Stimulated activated naive CD4-positive, alpha-beta T cell (primary cell): ENCODE measurements at places on chromosomes 6 and 20.
A peak's percentile ranks its signal among the peaks of the same experiment; 100 is the strongest.

GRCh38 chr20:1524004-1524403, 32.8 kb upstream of the SIRPB2 start:
- no peak for DNase-seq

DNA sequence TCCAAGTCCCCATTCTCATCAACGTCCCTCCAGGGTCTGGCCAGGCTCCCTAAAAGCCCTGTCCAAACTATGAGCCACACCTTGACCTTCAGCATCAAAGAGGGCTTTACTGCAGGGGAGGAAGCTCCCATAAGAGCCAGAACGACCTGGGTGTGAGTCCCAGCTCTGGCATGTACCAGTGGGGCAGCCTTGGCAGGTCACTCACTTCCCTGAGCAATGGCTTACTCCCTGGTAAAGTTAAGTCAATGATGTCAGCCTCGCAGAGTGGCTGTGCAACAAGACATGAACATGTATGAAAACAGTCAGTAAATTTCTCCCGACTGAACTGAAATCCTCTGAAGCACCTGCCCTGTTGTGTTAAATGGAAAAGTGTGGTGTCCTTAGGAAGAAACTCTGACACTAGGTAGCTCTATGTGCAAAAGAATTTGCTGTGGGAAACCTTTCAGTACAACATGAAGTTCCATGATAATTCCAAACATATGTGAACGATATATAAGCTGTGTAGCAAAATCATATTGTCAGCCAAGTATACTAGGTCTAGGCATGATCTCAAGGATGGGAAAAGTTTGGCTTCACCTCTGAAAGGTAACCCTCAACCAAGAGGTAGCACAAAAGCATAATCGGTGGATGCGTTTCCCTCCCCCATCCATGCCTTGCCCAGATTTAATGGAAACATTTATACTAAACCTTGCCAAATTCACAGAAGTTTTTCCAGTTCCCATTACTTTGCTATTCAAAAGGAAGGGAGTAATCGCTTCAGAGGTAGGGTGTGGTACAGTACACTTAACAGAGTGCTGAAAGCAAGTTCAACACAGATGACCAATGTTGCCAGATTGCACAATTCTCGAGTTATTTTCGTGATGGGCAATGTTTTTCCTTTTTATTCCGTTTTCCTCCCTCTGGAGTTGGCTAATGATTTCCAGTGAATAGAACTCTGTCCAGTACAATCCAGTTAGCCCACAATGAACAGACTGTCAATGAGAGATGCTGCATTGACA, 49.0 kb upstream of the RANBP9 start:
- DNase-seq = no peak

- no peak for DNase-seq
Measured at GRCh38 chr20:52817511-52817910, 154.6 kb upstream of the TSHZ2 start.

DNA sequence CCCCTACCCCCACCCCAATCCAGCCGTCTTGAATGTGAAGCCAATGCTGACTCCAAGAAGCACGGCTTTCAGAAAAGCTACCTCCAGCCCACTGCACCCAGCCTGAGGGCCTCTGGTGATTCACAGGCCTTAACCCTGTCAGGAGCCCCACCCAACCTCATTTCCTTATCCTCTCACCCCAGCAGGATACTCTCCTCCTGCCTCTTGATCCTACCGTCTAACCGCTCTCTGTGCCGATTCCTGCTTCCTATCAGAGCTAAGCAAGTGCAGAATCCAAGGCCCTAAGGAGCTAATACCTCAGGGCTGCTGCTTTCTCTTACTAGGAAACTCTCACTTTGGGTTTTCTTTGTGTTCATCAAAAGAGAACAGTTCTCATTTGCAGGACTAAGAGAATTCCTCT, 47.2 kb downstream of the TRERF1 start:
- DNase-seq = no peak

DNA sequence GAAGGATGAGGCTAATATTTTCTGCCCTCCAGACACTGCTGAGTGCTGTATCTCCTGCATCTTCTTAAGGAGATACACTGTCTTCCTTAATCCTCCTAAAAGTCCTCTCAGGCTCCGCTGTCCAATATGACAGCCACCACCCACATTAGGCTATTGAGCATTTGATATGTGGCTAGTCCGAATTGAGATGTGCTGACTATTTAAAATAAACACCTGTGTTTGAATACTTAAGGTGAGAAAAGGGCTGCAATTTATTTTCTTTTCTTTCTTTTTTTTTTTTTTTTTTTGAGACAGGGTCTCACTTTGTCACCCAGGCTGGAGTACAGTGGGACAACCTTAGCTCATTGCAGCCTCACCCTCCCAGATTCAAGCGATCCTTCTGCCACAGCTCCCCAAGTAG, 3.1 kb upstream of the RGL2 start:
- DNase-seq = no peak

DNA sequence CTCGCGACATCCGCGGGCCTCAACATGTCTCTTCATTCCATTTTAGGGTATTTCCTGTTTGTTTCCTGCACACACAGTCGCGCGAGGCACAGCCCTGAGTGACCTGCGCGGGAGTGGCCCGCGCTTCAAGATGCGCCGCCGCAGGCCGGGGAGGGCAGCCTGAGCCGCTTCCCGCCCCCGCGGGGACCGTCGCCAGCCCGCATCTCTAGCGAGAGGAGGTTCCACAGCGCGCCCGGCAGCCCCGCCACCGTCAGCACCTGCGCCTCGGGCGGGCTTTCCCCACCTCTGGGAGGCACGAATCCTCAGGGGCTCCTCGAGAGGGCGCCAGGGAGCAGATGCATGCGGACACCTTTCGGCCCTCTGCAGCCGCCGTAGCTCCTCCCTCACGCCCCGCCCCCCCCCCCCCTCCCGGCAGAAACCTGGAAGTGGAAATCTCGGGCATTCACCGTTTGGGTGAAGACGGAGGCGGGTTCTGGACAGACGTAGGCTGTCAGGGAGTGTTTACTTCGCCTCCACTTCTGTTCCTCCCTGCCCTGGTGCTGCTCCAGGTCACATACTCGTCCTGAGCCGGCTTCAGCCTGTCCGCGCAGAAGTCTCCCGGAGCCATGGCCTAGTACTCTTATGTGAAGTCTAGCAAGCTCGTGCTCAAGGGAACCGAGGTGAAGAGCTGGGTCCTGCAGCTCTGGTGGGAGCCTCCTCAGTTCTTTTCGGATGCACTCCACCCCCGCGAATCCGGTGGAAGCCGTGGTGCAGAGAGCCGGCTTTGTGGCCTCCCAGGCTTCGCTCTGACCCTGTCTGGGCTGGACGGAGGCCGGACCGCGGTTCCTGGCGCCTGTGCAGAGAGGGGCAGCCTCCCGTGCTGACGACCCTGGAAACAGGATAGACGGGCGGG, 880.5 kb upstream of the DEFB115 start:
- DNase-seq = peak; percentile 34

DNA sequence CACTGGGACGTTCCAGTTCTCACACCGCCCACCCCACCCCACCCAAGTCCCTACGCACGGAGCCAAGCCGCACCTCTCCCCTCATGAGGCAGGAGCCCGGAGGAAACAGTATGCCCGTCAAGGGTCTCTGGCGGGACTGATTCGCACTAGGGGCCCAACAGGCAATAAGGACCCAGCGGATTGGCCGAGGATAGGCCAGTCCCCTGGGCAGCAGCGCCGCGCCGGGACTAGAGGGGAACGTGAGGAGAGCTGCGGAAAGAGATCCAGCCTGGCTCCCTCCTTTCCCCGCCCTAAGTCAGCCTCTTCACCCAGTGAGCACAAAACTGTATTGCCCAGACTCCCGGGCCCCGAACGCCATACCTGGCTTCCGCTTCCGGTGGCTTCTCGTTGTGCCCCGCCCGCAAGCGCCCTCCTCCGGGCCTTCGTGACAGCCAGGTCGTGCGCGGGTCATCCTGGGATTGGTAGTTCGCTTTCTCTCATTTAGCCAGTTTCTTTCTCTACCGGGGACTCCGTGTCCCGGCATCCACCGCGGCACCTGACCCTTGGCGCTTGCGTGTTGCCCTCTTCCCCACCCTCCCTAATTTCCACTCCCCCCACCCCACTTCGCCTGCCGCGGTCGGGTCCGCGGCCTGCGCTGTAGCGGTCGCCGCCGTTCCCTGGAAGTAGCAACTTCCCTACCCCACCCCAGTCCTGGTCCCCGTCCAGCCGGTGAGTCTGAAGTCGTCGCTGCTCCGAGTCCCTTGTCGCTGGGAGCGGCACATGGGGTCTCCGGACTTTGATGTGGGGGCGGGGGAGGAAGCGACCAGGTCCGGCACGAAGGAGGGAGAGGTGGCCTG, at the start of gene CSNK2B:
CSNK2B (plus strand) TSS at position 580 of the 836 bp plus-strand sequence. CDS start 752 bp downstream, outside the sequence.
- DNase-seq = peak; percentile 97

GRCh38 chr6:116507324-116507723, 4.1 kb upstream of the CALHM5 start:
- no peak for DNase-seq

DNA sequence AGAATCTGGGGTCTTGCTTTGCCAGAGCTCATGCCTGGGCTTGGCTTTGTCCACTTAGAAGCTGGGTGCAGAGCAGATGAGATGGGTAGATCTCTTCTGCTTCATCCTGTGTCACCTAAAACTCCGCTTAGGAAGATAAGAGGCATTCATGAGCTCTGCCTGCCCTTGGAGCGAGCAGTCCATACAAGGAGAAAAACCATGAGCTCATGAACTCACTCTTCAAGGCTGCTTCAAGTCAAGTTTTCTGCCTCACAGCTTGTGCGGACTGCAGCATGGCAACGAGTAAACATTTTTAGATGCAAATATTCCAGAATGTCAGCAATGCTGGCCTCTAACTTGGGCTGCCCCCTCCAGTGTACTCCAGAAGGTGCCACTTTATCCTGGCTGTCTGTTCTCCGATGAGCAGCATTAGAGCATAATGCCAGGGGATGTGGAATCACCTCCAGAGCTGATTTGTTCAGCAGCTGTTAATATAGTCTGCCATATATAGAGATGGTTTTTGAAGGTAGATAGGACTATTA, 10.7 kb upstream of the UQCC2 start:
- DNase-seq = no peak

- DNase-seq = no peak
Measured at GRCh38 chr20:13638162-13638495, 603 bp downstream of the TASP1 start.

- DNase-seq = no peak
Measured at GRCh38 chr6:17490724-17491123, 97.3 kb downstream of the CAP2 start.

DNA sequence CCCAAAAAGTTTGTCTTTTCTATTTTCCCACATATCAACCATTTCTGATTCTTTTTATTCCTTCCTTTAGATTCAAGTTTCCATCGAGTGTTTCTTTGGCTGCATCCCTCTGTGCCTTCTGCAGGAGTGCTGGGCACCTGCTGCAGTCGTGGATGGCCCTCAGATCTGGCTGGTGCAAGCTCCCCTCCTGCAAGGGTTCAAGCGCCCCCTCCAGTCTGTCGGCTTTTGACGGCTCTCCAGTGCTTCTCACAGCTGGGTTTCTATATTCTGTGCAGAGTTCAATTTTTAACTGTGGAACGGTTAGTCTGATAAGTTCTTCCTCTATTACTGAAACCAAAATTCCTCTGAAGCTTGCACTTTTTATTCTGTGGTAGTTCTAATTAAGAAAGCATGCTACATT, 132.1 kb downstream of the HUS1B start:
- DNase-seq = no peak

GRCh38 chr20:4973330-4974097, 27.8 kb downstream of the SLC23A2 start:
- DNase-seq = peak; percentile 12

DNA sequence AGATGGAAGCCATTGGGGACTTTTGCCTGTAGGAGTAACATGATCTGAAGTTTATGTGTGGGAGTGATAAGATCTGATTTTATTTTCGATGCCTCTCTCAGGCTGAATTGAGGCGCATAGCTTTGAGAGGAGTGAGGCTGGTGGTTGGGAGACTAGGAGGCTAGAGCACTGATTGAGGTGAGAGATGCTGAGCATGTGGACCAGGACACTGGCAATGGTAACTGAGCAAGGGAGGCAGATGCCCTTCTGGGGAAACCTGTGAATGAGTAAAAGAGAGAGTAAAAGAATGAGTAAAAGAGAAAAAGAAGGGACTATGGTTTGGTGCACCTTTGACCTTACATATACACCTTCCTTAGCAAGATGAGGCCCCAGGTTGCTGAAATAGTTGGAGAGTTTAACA, 3.0 kb downstream of the RRP36 start:
- no peak for DNase-seq

DNA sequence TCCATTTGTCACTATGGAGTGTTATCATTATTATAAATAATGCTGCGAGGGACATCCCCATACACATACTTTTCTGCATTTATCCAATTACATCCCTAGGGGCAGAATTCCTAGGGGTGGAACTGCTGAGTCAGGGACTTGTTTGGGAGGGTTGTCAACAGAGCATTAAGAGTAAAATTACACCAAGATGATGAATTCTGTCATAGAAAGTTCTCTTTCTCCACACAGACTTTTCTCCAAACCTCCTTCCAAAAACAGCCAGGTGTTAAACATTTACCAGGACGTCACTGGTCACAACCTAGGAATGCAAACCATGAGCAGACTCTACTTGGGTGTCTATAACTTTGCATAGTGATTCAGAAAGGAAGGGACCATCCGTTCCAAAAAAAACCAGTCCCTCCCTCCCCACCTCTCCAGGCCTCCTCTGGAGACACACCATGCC, 95.5 kb downstream of the PRND start:
- no peak for DNase-seq

DNA sequence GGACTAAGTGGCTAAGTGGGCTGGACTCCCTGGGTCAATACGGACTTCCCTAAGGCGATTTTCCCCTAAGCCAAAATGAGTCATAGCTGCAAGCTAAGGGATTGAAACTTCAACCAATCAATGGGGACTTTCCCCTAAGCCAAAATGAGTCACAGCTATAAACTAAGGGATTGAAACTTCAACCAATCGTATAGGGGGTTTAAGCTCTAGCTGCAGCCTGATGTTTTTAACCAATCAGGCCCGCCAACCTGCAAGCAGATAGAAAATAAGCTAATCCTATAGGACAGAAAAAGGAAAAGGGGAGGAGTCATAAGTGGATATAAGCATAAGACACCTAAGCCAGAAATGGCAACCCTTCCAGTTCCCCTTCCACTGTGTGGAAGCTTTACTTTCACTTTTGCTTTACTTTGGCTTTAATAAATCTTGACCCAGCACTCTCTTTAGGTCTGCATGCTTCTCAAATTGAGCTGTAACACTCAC, 655.0 kb upstream of the HS3ST5 start:
- no peak for DNase-seq

GRCh38 chr20:56439771-56440291, 27.8 kb downstream of the CASS4 start:
- DNase-seq = no peak
